Midbrain (tissue), 1 donor: ENCODE measurements at places on chromosomes 6 and 20.
A peak's percentile ranks its signal among the peaks of the same experiment; 100 is the strongest.

GRCh38 chr6:14095437-14095836, 22.1 kb upstream of the CD83 start:
- DNase-seq, result no peak

DNA sequence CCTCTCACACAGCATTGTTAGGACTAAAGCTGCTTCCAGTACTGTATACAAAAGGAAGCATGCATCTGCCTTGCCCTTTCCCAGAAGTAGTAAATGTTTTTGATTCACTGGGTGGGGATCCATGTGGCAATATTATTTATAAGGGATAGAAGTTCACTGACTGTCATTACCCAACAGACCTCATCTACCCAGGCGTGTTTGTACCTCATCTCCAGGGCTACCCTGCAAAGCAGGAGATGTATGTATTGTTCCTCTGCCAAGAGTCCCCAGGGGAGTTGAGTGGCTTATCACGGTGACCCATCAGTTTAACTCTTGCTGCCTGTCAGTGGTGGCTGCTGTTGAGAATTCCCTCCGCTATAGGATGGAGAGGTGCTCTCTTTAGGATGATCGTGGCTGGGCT, 42.5 kb downstream of the SLC24A3 start:
- no peak for DNase-seq

- DNase-seq, result no peak
Observed at GRCh38 chr6:170281331-170282292, 9.3 kb downstream of the DLL1 start.

DNA sequence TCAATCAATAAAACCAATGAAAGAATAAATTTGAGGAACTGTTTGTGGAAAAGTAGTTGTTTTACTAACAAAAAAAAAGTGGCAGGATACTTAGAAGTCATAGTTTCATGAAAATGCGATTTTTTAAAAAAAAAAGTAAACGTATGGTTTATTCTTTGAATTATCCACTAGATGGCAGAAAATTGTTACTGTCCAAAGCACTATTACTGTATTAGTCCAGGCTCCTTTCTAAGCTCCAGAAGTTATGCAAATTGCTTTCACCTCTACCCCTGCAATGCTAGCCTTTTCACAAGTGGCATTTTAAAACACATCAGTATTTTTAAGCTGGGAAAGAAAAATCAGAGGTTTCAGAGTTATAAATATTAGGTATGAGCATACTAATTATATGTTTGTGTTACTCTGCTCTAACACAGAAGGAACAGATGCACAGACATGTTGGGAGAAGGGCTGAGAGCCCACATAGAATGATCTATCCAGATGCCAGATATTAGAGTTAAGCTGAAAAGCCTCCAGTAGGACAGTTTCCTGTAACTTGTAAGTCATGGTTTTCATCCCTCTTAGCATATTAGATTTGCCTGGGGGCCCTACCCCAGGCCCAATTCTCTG, 63.9 kb downstream of the FHL5 start:
- DNase-seq, result peak; percentile 31

DNA sequence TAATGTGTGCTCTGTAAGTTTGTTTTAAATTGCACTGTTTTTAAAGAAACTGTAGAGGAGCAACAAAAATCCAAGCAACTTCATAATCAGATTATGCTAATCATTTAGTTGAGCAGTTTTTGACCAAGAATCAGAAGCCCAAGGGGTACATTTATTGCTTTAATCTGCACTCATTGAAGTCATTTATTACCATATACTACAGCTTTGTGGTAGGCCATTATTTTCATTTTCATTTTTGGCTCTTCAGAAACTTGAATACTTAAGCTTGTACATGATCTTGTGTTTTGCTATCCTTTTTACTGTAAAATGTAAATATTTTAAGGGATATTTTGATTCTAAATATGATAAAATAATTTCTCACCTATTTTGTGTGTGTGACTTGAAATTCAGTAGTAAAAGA, 78.5 kb downstream of the PHF3 start:
- no peak for DNase-seq

DNA sequence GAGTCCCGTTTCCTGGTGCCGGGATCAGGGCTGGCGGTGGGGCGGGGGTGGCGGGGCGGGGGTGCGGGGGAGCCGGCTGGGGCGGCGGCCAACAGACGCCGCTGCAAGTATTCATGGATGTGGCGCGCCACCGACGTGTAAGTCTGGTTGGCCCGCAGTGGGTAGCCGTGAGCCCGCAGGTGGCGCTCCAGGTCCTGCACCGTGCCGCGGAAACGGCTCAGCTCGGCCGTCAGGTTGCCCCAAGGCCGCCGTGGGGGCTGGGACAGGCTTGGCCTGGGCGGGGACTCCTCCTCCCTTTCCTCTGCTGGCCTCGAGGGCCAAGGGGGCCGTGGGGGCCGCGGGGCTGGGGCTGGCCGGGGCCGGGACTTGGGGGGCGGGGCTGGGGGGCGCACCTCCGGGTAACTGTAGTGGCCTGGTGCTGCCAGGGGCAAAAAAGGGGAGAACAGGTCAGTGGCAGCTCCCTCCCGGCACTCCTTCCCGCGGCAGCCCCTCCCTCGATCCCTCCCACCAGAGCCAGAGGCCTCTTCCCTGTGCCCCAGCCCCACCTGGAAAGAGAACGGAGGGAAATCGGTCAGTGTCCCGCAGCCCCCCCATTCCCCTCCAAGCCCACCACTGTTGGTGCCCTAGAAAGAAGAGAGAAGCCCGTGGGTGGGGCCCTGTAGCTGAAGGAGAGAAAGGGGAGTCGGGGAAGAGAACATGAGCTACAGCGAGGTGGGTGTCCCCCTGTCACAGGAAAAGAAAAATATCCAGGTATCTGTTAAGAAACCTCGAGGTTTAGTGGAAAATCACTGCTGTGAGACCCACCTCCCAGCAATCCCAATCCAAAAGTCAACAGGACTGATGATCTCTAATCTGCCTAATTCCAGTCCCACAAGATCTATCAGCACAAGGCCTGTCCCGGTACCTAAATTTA, 21.3 kb downstream of the TNXB start:
- no peak for DNase-seq

DNA sequence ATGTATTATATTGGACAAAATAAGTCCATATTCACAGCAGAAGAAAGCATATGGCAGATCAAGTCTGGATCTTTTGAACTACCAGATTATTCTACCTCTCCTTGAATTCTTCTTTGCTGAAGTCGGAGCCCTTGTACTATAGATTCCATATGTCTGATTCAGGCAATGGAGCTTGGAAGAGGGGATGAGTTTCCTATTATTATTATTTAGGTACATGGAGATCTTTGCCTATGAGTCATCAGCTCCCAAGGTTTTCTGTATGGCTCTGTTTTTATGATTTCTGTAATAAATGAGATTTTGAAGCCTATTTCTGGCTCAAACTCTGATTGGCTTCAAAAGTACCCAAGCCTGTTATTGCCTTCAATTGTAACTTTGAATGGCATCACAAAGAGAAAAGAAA, 72.0 kb downstream of the OPRM1 start:
- no peak for DNase-seq

GRCh38 chr6:27237089-27237803, 10.3 kb upstream of the PRSS16 start:
- DNase-seq, result no peak

- no peak for DNase-seq
Observed at GRCh38 chr6:115819506-115819905, 241.2 kb downstream of the FRK start.

GRCh38 chr20:44475372-44475693, 341 bp upstream of the TTPAL start:
- DNase-seq, result no peak

DNA sequence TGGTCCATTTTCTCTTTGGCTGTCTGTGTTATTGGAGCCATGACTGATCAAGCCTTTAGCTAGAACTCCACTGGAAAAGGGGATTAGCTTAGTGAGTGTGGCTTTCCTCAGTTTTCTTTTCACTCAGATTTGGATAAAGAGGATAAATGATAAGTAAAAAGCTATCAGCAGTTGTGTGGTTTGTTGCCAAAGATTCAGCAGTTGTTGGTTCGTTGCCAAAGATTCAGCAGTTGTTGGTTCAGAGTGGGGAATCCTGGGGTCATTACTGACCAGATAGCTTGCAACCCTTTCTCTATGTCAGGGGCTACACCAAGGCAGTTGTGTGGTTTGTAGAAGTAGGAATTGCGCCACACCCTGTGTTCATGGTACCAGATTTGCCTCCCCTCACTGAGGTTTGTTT, 107.7 kb upstream of the SCP2D1 start:
- DNase-seq, result no peak

- DNase-seq, result no peak
Observed at GRCh38 chr6:75211920-75212590, 6.2 kb upstream of the COL12A1 start.

DNA sequence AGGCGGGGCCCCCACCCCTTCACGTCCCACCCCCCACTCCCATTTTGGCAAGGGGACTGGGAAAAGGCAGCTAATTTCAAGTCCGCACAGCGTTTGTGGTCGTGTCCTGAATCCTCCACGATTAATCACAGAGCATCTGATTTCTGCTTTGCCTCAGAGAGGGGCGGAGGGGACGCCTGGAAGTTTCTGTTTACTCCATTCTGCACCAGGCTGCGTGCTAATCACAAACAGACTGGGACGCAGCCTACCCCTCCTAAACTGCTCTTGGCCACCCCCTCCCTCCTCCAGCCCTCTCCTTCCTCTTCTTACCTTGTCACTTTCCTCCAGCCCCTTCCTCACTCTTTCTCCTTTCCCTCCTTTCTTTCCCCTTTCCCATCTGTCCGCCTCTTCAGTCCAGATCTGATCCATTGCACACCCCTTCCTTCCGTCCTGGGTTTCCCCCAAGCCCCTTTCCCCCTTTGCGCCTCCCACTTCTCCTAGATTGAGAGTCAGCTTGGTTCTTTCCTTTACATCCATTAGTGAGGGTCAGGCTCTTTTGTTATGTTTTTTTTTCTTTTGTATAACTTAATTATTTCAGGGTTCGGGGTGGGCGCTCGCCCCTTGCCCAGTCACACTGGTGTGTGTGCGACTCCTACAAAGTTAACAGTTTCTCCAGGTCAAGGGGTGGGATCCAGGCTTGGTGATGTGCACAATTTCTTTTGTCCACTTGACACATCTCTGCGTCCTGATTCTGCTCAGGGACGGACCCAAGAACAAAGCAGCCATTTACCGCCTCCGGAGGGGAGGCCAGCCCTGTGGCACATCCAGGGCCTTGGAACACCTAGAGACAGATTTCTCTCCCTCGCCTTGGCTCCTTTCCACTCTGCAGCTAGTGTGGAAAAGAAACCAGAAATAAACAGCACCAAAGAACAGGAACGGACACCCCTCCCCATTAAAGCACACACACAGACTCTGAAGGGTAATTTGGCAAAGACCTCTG, 520 bp upstream of the RIPOR3 start:
- DNase-seq, result no peak

DNA sequence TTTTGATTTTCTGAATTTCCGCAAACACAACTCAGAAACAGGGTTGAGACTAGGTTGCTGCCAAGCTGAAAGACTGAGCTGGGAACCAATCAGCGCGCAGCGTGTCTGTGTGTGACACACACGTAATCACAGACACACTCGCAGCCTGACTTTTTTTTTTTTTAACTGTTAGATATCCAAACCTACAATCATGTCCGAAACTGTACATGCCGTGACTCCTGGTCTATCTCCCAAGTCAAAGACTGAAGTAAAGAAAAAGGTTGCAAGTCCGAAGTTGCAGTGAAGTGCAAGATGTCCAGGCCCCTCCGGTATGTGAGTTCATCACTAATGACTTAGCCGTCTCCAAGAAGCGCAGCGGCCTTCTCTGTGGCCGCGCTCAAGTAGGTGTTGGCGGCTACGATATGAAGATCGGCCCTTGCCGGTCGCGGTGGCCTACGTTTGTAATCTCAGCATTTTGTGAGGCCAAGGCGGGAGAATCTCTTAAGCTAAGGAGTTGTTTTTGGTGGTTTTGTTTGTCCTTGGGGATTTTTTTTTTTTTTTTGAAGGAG, 108.2 kb downstream of the HFE start:
- peak; percentile 91 for DNase-seq

- peak; percentile 60 for DNase-seq
Observed at GRCh38 chr20:17617212-17617867, 47.5 kb downstream of the DSTN start.

GRCh38 chr20:38164624-38165088, 414 bp downstream of the TGM2 start:
- no peak for DNase-seq

GRCh38 chr6:111207141-111207858, 120.0 kb downstream of the SLC16A10 start:
- DNase-seq, result no peak

GRCh38 chr6:156808287-156808686, 31.1 kb downstream of the ARID1B start:
- peak; percentile 75 for DNase-seq

DNA sequence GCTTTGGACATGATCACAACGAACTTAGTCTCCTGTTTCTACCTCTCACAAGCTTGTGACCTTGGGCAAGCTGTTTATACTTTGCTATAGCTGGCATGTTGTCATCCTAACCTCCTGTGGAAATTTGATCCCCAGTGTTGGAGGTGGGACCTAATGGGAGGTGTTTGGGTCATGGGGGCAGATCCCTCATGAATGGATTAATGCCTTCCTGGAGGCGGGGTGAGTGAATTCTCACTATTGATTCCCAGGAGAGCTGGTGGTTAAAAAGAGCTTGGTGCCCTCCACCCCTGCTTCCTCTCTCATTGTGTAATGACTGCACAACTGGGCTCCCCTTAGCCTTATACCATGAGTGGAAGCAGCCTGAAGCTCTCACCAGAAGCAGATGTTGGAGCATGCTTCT, 228.9 kb downstream of the HIVEP2 start:
- DNase-seq, result no peak

DNA sequence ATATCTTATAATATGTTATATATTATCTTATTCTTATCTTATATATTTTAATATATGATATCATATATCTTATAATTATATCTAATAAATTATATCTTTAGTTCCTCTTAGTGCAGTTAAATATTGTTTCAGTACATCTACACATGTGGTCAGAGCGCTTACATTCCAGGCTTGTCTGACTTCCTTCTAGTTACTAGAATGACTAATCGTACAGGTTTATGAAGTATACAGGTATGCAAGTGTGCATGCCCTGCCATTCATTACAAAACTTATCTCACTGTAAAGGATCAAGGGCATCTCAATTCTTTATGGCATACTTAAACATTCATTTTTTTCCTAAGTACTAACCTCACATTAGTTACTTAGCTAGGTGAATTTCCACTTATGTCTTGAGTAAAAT, 1278.0 kb upstream of the MAP3K7 start:
- DNase-seq, result no peak
